ENCODE measurements at places on chromosomes 1 and 21. TPM values are rescaled to one million over a fixed set of nuclear protein-coding genes. Genes with fewer than 3 reads are reported as not detected.

The RCSD1 gene
- total RNA-seq, result 26.5 TPM

The ZBTB8B gene
- total RNA-seq, result 0.04 TPM

The FABP3 gene
- total RNA-seq, result 3,527 TPM

The ANGPTL1 gene
- 29.6 TPM for total RNA-seq

The KCNK1 gene
- 42.3 TPM for total RNA-seq

The SLC22A15 gene
- 3.9 TPM for total RNA-seq

The CDA gene
- total RNA-seq, result 6.6 TPM

The GJA8 gene
- total RNA-seq, result not detected

The OR2T11 gene
- total RNA-seq, result not detected

The OLIG2 gene
- total RNA-seq, result not detected

The SLC35F3 gene
- total RNA-seq, result not detected

The LCE6A gene
- total RNA-seq, result not detected

The ST7L gene
- total RNA-seq, result 14.5 TPM

The CD84 gene
- total RNA-seq, result 2.5 TPM

The KIF26B gene
- total RNA-seq, result 0.83 TPM

The BARHL2 gene
- total RNA-seq, result not detected

The RBBP5 gene
- total RNA-seq, result 10.3 TPM

The RAP1GAP gene
- total RNA-seq, result 8.4 TPM

The C4BPA gene
- 3.6 TPM for total RNA-seq

The RGS8 gene
- not detected for total RNA-seq

The NR5A2 gene
- total RNA-seq, result 0.44 TPM

DNA sequence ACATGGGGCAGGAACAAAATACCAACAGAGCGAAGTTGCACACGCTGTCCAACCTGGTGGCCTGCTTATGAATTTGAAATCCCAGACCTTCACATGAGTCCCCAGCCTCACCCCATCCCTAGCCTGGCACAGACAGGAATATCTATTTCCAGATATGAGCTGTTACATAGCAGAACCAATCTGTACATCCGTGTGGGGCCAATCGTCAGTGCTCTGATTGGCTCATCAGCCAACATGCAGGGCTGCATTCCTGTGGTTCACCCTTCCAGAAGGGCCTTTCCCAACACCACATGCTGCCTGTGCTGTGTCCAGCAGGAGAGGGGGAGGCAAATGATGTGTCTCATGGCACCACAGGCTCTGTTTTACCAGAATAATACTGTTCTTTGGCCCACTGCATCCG is 31.3 kb downstream of the CCN1 start:
- peak; percentile 73 for DNase-seq

DNA sequence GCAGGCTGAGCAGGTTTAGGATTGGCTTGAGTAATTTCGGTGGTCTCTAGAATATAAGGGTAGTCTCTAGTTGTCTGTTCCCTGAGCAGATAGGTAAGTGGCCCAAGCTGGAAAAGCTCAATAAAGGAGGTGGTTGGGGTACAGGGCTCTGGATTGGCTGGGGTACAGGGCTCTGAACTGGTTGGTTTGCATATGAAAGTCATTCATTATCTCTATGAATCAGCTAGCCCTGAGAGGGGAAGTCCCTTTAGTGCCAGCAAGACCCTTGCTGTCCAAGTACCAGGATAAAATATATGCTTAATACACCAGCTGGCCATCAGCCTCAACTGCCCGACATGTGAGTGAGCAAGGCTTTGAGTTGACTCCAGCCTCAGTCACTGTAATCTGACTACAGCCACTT is 93.0 kb downstream of the ZBTB18 start:
- DNase-seq, result no peak

- peak; percentile 88 for DNase-seq
These were observed 1.3 kb downstream of the CNN3 start for GRCh38 chr1:94925561-94926125.

DNA sequence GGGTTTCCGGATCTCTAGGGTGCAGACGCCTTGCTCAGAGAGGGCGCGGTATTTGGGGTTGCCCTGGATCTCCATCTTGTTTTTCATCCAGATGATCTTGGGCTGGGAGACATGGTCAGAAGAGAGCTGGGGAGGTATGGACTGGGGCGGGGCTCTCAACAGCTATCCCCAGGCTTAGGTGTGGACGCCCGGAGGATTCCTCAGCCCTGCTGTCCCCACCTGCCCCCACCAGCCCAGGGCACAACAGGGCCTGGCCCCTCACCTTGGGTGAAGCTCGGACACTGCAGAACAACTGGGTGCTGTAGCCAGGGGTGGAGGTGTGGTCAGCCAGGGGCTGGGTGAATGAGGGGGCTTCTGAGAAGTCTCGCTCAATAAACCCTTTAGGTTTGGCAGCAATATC is 6.6 kb downstream of the MYBPH start:
- DNase-seq, result no peak

DNA sequence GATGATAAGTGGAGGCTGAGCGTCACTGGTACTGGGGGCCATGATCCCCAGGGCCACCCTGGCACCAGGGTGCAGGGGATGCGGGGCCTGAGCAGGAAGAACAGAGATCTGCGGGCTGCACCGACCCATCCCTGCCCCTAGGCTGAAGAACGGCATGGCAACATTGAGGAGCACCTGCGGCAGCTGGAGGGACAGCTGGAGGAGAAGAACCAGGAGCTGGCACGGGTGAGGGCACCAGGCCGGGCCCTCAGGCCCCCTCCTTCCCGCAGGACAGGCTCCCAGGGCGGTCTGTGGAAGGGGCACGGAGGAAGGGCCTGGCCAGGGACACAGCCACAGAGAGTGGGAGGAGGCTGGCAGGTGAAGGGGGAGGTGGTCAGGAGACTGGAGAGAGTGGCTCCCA is 21.8 kb downstream of the PPFIA4 start:
- no peak for DNase-seq

- DNase-seq, result no peak
These were observed 543 bp upstream of the MARK1 start for GRCh38 chr1:220527279-220527907.

DNA sequence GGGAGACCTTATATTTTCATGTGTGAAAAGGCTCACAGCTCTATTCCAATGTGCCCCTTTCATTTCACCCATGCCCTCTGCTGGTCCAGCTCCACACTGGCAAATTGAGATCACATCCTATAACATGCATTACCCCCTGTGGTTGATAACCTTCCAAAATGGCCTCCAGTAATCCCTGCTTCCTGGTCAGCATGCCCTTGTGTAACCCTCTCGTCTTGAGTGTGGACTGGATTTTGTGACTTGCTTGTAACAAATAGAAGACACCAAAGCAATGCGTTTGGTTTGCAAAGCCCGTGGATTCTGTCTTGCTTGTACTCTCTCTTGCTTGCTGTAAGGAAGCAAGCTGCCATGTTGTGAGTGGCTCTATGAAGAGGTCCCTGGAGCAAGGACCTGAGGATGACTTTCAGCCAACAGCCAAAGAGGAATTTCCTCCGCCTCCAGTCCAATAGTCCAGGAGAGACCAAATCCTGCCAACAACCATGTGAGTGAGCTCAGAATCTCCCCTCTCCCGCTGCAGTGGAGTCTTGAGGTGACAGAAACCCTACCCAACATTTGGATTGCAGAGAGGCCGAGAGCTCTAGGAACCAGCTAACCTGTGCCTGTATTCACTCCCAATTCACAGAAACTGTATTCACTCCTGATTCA is 17.4 kb downstream of the KCNA10 start:
- no peak for DNase-seq

DNA sequence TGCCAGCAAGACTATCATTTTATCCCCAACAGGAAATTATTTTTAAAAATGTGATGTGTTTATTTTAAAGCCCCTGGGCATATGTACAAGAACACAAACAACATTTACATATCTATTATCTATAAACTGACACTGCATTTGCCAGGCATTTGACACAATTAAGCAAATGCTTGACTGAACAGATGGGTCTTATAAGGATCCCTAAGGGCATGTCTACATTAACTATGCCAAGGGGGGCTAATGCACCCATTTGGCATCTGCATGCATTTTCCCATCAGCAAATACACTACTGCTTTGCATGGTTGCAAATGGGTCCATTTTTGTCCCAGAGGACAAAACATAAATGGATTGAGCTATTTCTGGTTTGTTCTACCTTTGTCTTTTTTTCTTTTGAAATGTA is 884.8 kb upstream of the B3GALT2 start:
- no peak for DNase-seq

- no peak for DNase-seq
These were observed 127.3 kb downstream of the DSCAM start for GRCh38 chr21:40719615-40720014.

DNA sequence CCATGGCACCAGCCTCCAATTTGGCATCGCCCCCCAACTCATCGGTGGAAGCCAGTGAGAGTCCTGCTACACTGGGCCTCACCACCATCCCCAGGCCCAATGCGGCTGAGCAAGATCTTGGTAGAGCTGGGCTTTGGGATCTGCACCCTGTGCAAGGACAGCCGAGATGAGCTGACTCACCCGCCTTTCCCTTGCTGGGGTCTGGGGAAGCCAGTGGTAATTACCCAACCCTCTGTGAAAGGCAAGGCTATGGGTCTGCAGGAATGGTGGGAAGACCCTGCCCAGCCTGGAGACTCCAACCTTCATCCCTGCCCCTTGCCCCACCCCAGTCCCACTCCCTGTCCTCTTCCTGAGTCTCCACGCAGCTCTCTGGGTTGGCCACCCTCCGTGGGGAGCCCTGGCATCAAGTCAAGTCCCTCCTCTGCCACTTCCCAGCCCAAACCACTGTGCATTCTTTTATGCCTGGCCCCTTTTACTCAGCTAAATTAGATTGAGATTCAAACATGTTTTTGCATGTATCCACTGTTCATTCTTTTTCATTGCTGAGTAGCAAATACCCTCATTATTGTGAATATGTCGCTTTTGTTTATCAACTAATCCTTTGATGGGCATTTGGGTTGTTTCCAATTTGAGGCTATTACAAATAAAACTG is 8.8 kb downstream of the SMCP start:
- DNase-seq, result no peak

DNA sequence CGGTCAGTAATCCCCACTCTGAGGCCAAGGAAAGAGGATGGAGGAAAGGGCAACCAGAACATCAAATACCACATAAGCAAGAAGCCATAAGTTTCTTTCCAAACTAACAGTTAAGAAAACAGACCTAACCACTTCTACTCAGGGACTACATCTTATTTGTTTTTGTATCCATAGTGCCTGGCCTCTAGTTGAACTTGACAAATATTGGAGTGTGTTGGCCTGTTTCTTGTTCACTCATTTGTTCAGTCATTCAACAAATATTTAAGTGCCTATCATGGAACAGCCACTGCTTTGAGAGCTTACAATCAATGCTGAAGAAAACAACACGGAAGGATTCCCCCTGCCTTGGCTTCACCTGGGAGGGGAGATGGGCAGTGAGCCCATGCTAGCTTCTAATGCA is 69.7 kb downstream of the ST6GALNAC3 start:
- DNase-seq, result no peak

DNA sequence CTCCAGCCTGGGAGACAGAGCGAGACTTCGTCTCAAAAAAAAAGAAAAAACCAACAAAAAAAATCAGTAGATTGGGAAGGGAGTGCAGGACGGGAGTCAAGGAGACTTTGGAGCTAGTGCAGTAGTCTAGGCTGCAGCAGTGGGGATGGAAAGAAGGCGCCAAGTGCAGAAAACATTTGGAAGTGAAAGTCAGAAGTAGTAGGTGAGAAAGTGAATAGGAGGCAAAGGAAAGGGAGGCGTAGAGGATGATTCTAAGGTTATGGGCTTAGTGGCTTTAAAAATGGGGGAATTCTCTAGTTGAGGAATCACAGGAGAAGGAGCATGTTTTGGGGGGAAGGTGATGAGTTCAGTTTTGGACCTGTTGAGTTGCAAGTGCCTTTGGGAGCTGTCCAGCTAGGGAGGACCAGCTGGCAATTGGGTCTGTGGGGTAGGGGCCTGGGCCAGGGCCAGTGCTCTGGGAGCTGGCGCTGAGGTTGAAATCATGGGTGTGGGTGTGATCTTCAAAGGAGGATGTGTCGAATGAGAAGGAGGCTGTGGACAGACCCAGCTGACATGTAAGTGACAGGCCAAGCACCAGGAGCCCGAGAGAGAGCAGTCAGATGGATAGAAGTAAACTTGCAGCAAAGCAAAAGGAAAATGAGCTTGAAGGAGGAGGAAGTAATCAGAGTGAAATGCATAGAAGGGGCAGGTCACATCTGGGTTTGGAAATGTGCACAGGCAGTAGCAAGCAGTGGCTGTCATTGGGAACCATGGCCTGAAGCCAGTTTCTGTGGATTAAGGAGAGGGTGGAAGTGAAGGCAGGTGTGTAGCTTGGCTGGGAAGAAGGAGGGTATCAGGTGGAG is 15.8 kb downstream of the TMCC2 start:
- no peak for DNase-seq

- peak; percentile 95 for DNase-seq
These were observed 11.7 kb upstream of the BOLA1 start for GRCh38 chr1:149887456-149888246.

DNA sequence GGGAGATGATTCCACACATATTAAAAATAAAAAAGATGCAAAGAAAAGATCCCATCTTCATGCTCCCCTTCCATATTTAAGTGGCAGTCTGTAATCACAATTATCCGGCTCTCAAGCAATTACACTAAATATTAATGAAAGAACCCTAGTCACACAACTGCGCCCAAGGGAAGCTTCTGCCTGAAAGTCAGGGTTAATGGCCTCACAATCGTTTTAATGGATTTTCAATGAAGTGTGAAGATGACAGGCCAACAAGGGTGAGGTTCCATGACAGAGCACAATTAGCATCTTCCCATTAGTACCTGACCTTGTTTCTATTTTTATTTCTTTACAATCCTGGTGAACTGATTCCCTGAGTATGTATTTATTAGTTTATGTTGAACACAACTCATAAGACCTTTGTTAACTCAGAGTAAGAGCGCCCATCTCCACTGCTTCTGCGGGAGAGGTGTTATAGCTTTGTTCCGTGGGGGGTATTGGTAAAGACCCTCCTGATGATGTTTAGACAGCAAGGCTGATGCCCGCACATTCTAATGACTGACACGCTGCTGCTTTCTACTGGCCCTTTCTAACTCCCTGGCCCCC is 80.9 kb downstream of the IER5 start:
- no peak for DNase-seq

GRCh38 chr1:154742606-154743005 is 127.5 kb downstream of the KCNN3 start:
- no peak for DNase-seq

GRCh38 chr1:150577557-150578271 is 1.7 kb downstream of the MCL1 start:
- no peak for DNase-seq

GRCh38 chr21:42646076-42646825 is 7.2 kb upstream of the PDE9A start:
- DNase-seq, result no peak

DNA sequence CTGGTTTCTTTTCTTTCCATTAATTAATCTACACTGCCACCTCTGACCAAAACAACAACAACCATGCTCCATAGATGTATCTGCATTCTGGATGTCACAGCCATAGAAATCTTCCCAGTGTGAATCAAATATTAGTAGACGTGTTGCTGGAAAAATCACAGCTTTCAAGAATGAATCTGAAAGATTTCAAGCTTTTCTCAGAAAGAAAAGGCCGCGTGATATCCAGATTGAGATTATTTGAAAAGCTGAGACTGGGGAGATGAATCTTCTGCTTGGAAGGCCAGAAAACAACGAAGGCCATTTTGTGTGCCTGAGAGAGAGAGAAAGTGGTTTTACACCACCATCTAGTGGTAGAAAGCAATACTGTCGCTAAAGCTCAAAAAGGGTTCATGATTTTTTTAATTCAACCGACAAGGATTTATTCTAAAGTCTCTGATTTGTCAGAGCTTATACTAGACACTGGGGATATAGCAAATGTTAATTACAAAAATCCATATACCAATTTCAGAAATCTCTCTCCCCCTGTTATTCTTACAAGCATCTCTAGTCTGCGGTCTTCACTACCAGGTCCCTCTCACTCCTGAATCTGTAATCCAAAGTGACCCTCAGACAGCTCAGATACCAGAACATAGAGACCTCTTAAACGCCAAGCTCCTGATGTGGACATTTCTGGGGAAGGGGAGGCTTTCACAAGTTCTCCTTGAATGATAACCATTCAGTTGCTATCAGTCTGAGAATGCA is 87.5 kb upstream of the SGIP1 start:
- no peak for DNase-seq

Measured in right atrium auricular region (tissue), 2 donors.